ENCODE measurements at places on chromosomes 11 and 22. TPM values are rescaled to one million over a fixed set of nuclear protein-coding genes. Genes with fewer than 3 reads are reported as not detected.

GRCh38 chr22:35446365-35446764 is 46.4 kb downstream of the MCM5 start:
- peaks cover 10% of the 10 kb centered on the region for H3K4me1 ChIP-seq
- H3K4me3 ChIP-seq: no peak overlapping the region
- H3K27ac ChIP-seq: no peak overlapping the region
- peaks cover 28% of the 10 kb centered on the region for H3K36me3 ChIP-seq
- no peaks in the 10 kb centered on the region for H3K27me3 ChIP-seq

Gene GAS2
- 2.7 TPM for polyA plus RNA-seq

- no peaks in the 10 kb centered on the region for H3K27me3 ChIP-seq
- no peak overlapping the region for H3K4me3 ChIP-seq
- no peaks in the 10 kb centered on the region for H3K4me1 ChIP-seq
Observed at GRCh38 chr11:44112091-44112821, 16.8 kb downstream of the EXT2 start.

DNA sequence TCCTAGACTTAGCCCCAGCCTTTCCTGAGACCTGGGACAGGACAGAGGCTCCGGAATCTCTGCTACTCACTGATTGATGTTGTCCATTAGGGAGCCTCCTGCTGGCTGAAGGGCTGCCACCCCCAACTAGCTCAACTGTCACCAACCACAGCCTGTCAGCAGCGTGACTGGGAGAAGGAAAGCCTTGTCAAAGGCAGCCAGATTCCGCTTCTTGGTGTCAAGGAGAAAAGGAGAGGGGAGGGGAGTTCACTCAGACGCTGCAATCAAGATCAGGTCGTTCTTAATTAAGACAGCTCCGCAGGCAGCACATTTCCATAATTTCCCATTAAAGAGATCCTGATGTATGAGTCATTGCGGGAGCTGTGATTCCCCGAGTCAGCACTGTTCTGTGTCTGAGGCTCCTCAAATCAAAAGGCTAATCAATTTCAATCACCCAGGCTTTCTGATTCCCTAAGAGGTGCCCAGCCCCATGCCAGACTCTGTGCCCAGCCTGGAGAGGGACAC is 152.8 kb upstream of the ZBED5 start:
- peak; percentile 60 for DNase-seq
- no peaks in the 10 kb centered on the region for H3K27me3 ChIP-seq
- H3K36me3 ChIP-seq: no peaks in the 10 kb centered on the region
- no peaks in the 10 kb centered on the region for H3K4me1 ChIP-seq
- H3K27ac ChIP-seq: no peak overlapping the region

Measured in small intestine (tissue), 16 donors.